Activated T-cell treated with anti-CD3 and anti-CD28 coated beads for 4 hours (primary cell): ENCODE measurements at places on chromosomes 2 and 18.

DNA sequence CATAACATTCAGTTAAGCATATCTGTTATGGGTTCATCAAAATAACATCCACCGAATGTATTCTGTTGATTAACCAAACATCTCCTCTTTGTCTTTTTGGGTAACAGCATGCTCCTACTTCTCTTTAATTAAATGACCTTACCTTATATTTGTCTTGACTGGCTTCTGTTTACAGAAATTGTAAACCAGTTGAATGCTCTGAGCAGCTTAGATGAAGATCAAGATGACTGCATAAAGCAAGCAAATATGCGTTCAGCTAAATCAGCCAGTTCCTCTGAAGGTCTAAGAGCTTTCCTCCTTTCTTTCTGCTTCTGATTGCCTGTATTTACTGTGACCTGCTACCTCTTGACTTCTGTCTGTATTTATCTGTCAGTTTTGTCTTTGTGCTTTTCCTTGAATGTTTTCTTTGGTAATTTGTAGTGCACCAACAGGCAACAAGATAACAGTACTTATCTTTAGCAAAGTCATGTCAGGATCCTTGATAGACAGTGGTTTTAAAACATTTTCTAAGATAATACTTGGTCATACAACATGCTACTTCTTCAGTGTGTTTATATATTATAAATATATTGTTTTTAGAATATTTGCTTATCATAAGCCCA is 152.8 kb downstream of the EHBP1 start:
- no peak for DNase-seq

DNA sequence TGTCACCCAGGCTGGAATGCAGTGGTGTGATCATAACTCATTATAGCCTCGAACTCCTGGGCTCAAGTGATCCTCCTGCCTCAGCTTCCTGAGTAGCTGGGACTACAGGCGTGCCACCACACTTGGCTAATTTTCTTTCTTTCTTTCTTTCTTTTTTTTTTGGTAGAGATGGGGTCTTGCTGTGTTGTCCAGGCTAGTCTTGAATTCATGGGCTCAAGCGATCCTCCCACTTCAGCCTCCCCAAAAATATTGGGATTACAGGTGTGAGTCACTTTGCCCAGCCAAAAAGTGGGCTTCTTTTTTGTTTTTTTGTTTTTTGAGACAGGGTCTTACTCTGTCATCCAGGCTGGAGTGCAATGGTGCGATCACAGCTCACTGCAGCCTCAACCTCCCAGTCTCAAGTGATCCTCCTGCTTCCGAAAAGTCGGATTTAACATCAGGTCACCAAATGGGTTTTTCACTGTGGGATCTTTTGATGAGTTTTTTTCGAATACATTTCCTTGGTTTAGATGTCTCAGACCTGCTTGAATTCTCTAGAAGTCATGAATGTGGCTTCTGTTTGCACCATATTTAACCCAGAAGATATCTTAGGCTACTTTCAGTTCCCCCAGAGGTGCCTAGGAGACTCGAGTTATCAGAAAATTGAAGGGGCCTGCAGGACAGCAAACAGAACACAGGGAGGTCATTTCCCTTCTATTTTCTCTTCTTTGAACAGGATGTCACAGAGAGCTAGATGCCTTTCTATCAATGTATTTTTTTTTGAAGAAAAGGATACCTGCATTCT is 8.9 kb downstream of the RAB31 start:
- no peak for DNase-seq

DNA sequence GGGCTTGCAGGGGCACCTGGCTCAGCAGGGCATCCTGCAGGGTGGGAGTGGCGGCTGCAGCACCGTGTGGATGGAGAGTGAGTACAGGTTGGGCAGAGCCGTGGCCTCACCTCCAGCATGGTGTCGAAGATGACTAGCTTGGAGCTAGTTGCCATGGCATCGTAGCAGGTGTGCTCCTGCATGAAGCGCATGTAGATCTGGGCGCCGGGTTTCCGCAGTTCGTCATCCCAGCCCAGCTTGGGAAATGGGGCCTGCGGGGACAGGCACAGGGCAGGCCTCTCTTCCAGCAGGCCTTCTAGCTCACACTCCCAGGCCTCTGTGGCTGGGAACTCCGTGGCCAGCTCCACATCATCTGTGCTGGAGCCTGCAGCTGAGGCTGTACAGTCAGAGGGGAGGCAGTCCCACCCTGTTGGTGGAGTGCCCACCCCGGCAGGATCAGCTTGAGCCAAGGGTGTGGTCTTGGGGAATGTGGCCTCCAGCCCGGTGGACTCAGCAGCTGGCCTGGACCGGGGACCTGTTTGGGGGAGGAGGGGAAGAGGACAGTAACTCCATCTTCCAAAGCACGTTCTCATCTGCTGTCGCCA is 1.6 kb downstream of the PRKAG3 start:
- DNase-seq, result no peak

GRCh38 chr2:58081000-58081399 is 34.4 kb downstream of the VRK2 start:
- DNase-seq, result no peak
